NCI-H2107 (cell line): ENCODE measurements at places on chromosomes 7 and 10.

DNA sequence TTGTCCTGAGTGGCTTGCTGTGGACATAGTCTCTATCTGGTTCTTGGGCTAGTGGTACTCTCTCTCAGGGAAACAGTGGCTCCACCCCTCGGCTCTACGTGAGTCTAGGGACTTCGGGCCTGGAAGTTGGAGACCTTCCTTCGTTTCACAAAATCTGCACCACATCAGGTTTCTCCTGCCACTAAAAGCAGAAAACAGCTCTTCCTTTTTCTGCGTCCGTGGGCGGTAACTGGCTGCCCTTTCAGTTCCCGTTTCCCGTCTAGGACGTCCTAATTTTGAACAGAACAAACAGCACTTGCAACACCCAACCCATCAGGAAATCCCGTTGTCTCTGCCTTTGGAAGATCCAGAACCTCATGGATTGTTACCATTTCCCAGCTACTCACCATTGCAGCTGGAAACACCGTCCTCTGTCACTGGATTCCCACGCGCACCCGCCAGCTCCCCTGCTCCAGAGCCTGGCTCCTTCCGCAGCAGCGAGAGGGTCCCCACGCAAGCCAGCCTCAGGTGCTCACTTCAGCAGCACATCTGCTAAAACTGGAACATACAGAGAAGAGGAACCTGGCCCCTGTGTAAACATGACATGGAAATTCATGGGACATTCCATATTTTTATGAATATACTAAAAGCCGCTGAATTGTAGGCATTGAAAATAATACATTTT lies 311.4 kb upstream of the AKR1E2 start:
- no peak for DNase-seq

GRCh38 chr10:67668448-67668847 lies 27.5 kb downstream of the CTNNA3 start:
- DNase-seq, result no peak

GRCh38 chr7:123871998-123872867 lies 27.3 kb downstream of the HYAL4 start:
- DNase-seq, result peak; percentile 13

DNA sequence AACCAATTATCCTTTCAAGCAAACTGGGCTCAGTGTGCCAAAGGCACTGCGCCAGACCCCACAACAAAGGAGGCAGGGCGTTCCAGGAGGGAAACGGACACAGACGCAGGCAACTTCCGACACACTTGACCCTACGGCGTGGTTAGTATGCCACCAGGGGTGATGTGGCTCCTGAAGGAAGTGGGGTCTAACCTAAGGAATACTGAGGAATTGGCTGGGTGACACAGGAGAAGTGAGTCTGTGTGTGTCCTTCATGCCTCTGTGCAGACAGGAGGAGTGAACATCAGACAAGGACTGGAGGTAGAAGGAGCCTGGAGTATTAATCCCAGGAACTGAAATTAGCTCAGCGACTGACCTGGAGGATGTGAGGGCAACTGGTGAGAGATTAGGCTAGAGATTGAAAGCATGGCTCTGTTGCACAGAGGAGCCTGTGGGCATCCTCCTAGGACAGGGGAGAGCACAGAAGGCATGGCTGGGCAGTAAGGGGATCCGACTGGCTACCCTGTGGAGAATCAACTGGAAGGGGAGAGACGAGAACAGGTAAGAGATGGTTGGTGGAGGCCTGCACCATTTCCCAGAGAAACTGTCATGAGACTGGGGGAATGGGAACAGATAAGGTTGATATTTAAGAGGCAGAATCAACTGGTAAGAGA lies 27.8 kb downstream of the GSDME start:
- no peak for DNase-seq

DNA sequence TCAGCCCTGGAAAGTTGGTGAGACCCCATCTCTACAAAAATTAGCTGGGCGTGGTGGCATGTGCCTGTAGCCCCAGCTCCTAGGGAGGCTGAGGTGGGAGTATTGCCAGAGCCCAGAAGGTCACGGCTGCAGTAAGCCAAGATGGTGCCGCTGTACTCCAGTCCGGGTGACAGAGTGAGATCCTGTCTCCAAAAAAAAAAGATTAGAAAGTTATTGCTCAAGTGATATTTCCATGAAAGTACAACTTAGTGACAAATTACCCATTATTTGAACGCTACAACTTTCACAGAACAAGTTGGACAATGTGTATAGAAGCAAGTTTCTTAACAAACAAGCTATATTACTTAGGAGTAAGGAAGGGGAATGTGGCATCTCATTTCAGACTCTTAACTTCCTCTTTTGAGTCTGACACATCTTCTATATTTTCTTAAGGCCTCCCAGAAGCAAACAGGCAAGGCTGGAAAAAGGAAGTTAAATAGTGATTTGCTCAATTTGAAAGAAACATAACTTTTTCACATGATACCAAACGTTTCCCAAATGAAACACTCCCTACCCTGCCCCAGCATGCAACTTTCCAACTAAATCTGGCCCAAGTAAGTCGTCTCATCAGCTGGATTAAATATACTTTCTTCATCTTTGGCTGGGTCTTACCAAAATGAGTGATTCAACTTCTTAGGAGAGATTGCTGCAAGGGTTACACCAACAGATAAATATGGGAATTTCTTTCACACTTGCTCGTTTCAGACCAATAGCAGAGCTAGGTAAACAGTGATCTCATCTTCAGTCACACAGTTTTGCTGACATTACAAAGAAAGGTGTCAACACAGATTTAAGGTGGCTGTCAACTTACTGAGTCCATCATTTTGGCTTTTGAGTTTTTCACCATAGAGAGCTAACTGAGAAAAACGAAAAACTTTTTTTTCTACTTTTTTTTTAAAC lies 66.3 kb upstream of the KLF6 start:
- no peak for DNase-seq

DNA sequence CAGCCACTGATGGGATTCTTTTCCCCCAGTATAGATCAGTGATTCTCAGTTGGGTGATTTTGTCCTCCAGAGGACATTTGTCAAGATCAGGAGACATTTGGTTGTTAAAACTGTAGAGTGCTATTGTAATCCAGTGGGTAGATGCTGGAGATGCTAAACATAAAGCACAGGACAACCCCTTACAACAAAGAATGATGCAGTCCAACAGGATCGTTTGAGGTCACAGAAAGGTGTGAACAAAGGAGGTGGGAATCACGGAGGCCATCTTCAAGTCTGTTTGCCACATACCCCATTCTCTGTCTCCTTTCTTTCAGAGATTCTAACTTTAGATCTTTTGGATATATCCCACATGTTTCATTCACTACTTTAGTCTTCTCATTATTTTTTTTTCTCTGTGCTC lies 69.0 kb downstream of the HELLS start:
- no peak for DNase-seq

- peak; percentile 17 for DNase-seq
Measured at GRCh38 chr7:27689591-27690164, 27.0 kb upstream of the HIBADH start.

DNA sequence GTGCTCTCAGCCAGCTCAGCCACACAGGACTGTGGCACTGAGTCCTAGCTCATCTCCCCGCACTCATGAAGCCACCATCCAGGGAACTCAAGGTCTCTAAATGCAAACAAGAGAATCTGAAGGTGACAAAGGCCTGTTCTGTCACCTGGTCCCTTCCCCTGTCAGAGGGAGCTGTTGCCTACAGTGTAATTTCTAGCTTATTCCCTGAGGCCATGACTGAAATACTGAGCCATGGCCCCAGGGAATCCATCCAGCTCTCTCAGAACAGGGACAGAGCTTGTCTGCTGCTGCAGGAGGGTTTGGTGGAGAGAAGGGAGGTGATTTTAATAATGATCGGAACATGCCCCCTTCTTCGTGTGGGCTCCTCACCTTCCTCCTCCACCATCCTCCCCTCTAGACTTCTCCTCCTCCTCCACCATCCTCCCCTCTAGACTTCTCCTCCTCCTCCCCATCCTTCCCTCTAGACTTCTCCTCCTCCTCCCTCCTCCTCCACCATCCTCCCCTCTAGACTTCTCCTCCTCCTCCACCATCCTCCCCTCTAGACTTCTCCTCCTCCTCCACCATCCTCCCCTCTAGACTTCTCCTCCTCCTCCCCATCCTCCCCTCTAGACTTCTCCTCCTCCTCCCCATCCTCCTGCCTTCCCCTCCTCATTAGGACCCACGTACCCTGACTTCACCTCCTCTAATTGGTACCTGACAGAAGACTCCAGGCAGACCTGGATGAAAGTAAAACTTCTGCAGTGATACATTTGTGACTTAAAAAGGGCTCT lies 338.0 kb upstream of the MKI67 start:
- peak; percentile 2 for DNase-seq

- DNase-seq, result no peak
Measured at GRCh38 chr7:45657136-45657889, 83.1 kb downstream of the ADCY1 start.

- DNase-seq, result no peak
Measured at GRCh38 chr10:77970869-77971803, 44.6 kb upstream of the DLG5 start.

DNA sequence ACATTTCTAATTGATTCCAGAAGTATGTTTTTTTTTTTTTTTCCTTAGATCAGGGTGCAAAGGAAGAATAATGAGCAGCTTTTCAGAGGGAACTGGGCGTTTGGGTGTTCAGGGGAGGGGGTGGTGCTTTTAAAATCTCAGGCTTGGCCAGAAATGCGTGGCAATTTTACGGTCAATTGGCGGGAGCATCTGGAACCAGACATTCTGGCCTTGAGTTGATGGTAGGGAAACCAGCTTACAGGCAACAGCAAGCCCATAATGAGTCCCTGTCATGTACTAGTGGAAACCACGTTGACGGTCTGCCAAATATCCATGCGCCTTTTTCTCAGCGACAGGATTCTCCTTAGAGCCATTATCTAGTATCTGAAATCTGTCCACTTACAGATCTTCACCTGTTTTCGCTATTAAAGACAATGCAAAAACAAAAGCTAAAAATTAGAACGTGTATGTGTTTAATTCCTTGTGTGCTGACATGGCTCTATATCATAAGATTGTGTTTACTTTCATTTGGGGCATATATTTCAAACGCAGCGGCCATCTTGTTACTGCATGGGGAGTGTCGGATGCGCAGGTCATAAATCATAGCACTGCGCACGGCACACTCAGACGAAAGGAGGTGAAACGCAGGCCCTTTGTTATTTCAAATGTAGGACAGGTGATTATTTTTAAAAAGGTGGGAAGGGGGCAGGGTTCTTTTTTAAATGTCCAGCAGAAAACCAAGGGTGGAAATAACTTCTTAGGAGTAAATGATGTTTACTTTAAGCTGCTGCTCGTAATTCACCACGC lies 209.2 kb downstream of the AGMO start:
- no peak for DNase-seq
